ENCODE measurements at places on chromosomes 4 and X.

- DNase-seq, result no peak
Observed at GRCh38 chr4:170736710-170737109, 647.0 kb upstream of the AADAT start.

DNA sequence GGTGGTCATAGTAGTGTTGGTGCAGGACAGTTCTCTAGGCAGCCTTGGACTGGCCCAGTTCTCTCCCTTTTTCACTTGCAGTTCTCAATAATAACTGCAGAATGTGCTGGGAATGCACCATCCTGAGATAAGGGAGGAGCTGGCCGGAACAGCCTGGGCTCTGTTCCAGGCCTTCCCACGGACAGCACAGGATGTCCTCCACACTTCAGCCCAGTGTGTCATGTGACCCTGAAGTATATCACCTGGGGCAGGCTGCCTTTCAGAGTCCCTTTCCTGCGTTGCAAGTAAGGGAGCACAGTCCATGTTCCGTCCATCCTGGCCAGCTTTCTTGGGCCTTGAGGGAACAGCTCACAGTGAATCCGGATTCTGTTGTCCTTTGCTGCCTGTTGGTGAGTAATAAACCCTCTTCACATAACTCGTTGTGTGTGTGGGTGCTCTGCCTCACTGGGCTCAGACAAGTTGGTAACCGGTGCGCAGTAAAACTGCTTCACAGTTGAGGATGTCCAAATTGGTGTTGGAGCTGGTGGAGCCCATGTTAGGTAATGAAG is 32.3 kb upstream of the BBS12 start:
- DNase-seq, result no peak

- DNase-seq, result no peak
Observed at GRCh38 chr4:186680641-186681040, 43.0 kb downstream of the FAT1 start.

DNA sequence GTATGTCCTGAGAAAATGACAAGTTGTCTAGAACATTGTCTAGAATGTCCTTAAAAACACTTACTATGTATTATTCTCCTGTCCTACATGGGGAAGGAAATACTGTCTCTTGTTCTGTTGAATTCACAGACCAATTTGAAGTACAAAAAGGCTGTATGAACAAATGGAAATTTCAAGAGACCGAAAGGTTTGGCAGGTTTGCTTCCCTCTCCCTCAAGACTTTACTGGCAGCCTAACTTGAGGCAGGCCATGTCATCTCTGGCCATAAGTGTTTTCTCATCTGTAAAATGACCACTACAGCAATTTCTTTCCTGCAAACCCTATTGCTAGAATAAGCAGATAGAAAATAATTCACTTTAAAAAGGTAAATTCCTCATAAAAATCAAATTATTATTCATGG is 191.2 kb upstream of the BMP3 start:
- no peak for DNase-seq

GRCh38 chr4:66840178-66840577 is 705.1 kb downstream of the CENPC start:
- DNase-seq, result no peak

- no peak for DNase-seq
Observed at GRCh38 chr4:127441571-127441970, 191.2 kb upstream of the INTU start.

DNA sequence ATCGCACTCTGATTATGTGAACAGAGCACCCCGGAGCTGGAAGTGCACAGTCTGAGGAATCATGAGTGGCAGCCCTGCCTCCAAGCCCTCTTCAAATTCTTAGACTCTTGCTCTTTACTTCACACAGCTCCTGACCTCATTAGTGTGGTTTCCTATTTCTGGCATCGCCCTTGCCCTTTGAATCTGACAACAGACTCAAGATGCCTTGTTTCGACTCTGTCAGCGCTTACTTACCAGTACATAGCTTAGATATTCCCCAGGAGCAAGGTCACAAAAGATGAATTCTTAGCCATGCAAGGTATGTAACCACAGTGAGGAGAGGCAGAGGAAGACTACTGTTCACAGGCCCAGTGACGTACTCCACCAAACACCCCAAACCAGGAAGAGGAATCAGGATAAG is 167.2 kb downstream of the KDR start:
- DNase-seq, result no peak

DNA sequence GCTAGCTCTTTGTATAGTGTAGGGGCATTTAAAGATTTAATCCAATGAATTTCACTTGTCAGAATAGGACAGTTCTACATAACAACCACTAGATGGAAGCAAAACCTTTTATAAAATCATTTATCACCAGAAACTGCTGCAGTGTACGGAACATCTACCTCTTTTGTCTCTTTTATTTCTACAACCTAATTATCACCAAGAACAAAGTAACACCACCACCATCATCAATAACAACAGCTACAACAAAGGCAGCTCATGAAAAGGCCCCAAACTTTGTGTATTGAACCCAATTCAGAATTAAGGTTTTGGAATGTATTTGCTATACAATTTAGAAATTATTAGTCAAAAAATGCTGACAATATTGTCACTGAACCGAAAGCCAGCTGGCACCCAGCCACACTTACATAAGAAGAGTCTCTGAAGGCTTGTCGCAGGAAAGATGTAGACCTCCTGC is 260.9 kb upstream of the RPS6KA3 start:
- DNase-seq, result no peak

DNA sequence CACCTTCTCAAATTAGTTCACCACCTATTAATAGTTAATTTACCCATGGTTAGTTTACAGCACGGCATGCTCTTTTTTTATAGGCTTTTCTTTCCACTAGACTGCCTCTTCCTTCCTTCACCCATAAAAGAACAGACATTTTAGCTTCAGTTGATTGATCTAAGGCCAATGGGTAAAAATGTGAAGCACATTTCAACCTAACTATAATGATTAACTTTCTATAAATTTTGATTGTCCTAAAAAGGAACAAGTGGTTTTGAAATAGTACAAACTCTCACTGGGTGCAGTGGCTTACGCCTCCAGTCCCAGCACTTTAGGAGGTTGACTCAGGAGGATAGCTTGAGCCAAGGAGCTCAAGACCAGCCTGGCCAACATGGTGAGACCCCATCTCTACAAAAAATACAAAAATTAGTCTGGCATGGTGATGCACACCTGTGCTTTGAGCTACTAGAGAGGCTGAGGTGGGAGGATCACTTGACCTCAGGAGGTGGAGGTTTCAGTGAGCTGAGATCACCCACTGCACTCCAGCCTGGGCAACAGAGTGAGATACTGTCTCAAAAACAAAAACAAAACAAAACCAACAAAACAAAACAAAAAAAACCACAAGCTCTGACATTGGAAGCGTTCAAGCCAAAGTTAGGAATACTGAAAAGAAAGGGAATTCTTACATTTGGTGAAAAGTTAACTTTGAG is 89.9 kb upstream of the FAT1 start:
- DNase-seq, result no peak

DNA sequence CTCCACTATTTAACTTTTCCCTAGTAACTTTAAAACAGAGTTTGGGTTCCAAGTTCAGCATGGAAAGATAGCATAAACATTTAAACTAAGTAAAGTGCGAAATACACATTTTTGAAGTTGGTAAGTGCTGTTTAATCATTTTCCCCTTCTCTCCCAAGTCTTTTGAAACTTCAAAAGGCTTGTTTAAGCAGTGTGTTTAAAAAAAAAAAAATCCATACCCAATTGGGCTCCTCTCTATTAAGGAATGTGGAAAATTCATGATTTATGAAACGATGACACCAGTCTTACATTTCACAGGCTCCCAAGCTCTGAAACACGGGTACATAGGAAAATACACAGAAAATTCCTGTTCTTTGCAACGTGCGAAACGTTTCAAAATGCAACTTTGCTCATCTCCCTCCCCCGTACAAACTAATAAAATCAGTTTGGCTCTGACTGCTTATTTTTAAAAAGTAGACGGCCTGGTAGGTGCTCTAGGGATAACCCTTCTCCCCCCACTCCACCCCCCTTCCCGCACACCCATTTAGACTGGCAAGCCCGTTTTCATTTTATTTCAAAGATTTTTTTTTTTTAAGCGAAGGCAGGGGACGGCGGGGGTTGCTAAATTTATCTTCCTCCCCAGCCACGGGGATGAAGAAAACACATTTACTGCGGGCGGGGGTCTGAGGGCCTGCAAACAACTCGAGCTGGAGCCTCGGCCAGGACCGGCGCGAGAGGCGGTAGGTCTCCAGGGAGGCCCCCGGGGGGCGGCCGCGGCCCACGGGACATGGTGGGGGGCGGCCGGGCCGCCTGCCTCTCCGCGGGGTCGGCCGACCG is 786 bp upstream of the ZFX start:
- no peak for DNase-seq

- no peak for DNase-seq
Observed at GRCh38 chr4:152971053-152971452, 34.9 kb downstream of the FHDC1 start.

DNA sequence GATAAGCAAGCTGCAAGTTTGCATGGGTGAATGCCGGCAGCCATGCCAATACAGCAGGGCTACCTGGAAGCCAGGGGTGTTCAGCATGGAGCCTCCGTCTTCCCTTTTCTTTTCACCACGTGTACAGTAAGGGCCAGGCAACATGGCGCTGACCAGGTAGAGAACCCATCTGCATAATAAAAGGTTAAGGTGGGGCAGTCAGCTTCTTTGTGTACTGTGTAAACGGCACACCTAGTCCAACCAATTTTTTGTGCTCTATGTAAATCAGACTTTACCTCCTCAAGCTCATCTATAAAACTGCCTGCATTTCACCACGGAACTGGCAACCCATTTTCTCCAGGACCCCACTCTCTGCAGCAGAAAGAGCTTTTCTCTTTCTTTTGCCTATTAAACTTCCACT is 286.8 kb upstream of the VCX3A start:
- DNase-seq, result no peak

GRCh38 chr4:131978120-131978519 is 1171.0 kb upstream of the PCDH10 start:
- no peak for DNase-seq

DNA sequence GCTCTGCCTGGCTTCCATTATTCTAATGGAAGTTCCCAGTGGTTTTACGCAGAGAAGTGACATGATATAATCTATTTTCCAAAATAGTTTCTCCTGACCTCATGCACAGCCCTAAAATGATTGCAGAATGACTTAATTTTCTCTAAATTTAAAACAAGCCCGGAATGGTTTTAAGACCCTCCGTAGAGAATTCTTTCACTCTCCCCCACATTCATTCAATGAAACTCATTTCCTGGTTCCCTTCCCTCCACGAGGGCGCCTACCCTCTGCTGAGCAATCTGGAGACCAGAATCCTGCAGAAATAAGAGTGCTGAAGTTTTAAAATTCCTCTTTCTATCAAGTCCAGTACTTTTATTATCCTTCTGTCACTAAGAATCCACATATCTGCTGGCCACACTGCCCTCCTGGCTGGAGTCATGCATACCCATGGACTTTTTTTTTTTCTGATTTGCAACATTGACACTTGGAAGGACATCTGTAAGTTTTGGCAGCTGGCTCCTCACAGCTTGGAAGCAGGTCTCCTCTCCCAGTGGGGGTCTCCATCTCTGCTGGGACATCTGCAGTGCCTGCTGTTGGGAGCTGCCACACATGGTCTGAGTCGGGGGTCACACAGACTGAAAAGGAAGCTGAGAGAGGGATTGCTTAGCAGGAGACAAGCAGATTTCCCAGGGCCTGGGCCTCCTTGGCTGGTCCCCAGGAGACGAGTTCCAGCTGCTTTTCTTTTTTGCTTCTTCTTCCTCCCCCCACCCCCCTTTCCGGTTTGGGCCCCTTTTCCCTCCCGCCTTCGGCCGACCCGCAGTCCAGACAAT is 86.1 kb downstream of the SOWAHB start:
- no peak for DNase-seq

- DNase-seq, result no peak
Observed at GRCh38 chr4:38837849-38838248, 18.8 kb downstream of the TLR6 start.

GRCh38 chr4:83558680-83559079 is 22.8 kb downstream of the GPAT3 start:
- DNase-seq, result no peak

- DNase-seq, result no peak
Observed at GRCh38 chr4:6463311-6464289, 8.8 kb downstream of the PPP2R2C start.

- DNase-seq, result no peak
Observed at GRCh38 chr4:56652196-56652595, 28.9 kb downstream of the HOPX start.

- DNase-seq, result peak; percentile 28
Observed at GRCh38 chrX:1673337-1673736, 58.5 kb downstream of the ASMT start.

DNA sequence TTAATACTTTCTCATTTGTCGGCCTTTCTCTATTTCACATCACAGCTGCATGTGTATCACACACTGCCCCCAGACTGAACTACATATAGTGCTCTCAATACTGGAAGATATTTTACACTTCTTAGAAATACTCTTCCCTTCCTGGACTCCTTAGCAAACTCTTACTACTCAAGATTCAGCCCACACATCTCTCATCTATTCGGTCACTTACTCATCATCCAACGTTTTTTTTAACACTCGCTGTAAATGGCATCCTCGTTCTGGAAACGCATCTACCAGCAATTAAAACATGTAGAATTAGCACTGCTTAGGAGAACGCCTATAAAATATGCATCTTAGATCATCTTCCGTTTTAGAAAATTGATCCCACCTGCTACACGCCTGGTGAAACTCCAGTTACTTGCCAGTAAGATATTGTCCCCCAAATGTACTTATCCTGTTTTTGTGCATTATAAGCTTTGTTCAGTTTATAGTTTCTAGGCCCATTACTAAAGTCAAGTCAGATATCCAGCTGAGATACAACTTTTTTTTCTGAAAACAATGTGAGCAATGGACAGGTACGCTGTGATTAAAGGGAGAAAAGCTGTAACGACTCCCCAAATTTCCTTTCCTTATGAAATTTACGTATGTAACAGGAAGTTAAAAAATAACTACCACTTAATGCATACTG is 1.0 kb downstream of the LRP2BP start:
- DNase-seq, result no peak

- no peak for DNase-seq
Observed at GRCh38 chrX:49876750-49877149, 2.5 kb upstream of the USP27X start.

DNA sequence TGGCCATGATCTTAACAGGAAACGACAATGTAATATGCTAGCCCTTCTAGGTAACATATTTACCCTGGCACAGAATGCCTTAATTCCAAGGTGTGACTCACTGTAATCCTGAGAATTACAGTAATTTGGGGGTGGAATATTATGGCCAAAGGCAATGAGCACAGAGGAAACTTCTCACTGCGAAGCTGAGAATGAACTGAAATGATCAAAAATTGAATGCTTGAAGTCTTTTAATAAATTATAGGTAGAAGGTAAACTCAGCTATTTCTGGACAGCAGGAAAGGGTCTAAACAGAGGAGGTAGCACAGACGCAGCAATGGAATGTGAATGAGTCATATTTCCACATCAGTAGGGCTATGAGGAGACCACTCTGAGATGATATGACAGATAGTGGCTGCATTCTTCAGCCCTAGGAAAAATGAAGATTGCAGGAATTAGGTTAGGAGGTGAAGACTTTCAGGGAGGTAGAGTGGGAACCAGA is 312.6 kb downstream of the PACRGL start:
- no peak for DNase-seq

GRCh38 chrX:115650916-115651315 is 89.9 kb downstream of the PLS3 start:
- DNase-seq, result peak; percentile 61

GRCh38 chr4:6991771-6992557 is 51.2 kb upstream of the TADA2B start:
- DNase-seq, result no peak
